ENCODE measurements at places on chromosomes 12 and 14. TPM values are rescaled to one million over a fixed set of nuclear protein-coding genes. Genes with fewer than 3 reads are reported as not detected.

The GPR68 gene
- total RNA-seq: 4.5 TPM

DNA sequence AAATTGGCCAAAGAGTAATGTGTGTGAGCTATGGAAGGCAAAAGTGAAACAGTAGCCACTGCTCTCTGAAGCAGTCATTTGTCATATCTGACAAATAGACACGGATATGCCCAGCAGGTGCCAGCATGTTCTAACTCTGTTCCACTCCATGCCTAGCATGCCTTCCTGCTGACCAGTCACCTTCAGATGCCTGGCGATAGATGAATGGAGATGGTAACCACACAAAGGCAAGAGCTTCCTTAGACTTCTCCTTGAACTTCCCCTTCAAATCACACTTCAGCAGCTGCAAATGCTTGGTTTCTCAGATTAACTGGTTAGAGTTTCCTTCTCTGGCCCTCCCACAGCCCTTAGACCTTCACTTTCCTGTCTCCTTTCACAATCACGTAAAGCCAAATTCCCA lies 429.9 kb downstream of the DAD1 start:
- DNase-seq: no peak

DNA sequence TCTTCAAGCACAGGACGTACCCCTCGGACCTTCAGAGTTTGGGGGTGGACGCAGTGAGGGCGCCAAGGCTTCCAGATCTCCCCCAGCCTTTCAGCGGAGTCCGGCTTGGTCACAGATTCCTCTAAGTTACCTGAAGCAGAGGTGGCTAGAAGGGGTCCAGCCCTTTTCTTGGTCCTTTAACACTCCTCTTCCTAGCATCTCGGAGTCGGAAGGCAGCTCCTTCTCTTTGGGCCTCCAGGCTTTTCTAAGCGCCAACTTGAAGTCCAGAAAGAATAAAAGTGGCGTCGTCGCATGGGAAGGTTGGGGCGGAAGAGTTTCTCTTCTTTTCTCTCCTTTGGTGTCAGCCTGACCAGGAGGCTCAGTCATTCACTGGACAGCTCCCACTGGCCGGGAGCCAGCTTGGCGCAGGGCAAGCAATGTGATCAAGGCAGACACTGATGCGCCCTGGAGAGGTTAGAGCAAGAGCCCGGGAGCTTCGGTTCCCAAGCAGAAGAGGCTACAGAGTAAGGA lies 9.6 kb downstream of the OR6S1 start:
- peak; percentile 63 for DNase-seq

- DNase-seq: no peak
Observed at GRCh38 chr12:74441872-74442271, 95.8 kb upstream of the ATXN7L3B start.

The PRH1 gene
- total RNA-seq: 7.9 TPM

DNA sequence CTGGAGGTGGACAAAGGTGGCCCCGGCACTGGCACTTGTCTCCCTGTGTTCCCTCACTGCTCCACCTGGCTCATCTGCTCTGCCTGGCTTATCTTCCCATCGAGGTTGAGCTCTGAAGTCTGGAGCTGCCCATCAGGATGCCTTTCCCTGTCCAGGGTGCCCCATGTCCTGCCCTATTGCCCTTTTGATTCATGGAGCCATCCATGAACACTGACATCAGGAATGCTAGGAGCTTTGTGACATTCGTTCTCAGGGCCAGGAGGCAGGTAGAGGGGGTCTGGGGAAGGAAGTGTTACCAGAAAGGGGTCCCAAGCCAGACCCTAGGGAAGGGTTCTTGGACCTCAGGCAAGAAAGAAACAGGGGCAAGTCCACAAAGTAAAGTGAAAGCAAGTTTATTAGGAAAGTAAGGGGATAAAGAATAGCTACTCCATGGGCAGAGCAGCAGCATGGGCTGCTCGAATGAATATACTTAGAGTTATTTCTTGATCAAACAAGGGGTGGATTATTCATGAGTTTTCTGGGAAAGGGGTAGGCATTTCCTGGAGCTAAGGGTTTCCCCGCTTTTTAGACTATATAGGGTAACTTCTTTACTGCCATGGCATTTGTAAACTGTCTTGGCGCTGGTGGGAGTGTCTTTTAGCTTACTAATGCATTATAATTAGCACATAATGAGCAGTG lies 51.6 kb downstream of the RIN3 start:
- no peak for DNase-seq

The AQP6 gene
- total RNA-seq: 0.28 TPM

- no peak for DNase-seq
Observed at GRCh38 chr14:70097576-70098249, 91.0 kb downstream of the SLC8A3 start.

DNA sequence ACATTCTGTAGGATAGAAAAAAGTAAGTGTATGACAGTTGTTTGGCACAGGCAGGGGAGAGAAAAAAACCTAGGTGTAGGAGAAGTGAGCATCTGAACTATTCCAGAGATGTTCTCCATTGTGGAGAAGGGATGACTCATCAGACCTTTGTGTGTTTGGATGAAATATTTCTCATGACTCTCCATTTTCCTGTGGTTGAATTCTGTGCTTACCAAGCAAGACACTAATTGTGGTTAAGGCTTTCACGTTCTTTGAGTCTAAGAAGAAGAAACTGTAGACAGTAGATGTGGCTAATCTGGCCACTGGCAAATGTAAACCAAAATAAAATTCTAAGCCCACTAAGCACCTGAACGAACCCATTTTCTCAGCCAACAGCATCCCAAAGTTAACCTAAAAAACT lies 107.9 kb upstream of the GZMB start:
- no peak for DNase-seq

All from adrenal gland (tissue), 19 donors.